ENCODE measurements at places on chromosomes 3 and 15.

- no peak for DNase-seq
Observed at GRCh38 chr3:16992198-16992597, 107.4 kb downstream of the PLCL2 start.

GRCh38 chr3:50625231-50626182, 8.6 kb downstream of the MAPKAPK3 start:
- no peak for DNase-seq

DNA sequence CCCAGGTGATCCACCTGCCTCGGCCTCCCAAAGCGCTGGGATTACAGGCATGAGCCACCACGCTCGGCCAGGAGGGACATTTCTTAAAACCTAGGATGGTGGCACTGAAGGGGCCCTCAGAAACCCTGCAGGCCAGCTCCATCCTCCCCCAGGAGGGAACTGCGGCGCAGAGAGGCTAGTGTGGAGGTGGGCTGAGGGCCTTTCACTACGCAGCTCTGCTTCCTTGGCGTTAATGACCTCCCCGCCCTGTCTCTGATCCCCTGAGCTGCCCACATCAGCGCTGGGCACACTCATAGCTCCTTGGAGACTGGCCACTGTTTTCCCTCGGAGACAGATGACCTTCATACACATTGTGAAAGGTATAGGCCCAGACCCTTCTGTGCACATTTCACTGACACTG, 46.2 kb upstream of the MAGEF1 start:
- no peak for DNase-seq

- DNase-seq = no peak
Observed at GRCh38 chr3:2677501-2677900, 432.7 kb downstream of the IL5RA start.

- DNase-seq = no peak
Observed at GRCh38 chr3:151169262-151169947, 33.6 kb downstream of the GPR171 start.

DNA sequence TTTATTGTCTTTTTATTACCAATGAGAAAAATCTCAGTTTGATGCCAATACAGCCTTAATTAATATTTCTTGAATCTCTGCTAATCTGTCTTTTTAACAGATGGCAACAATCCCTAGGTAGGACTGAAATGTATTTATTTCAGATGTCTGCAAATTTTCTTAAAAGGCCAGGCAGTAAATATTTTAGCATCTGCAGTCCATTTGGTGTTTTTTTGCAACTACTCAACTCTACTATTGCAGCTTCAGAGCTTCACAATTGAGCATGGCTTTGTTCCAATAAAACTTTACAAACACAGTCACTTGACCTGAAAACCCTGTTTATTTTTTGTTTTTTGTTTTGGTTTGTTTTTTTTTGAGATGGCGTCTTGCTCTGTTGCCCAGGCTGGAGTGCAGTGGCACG, 82.7 kb downstream of the RARB start:
- no peak for DNase-seq

- DNase-seq = peak; percentile 85
Observed at GRCh38 chr3:120855665-120856437, 52.2 kb upstream of the STXBP5L start.

- no peak for DNase-seq
Observed at GRCh38 chr15:72242775-72243370, 11.9 kb upstream of the PKM start.

DNA sequence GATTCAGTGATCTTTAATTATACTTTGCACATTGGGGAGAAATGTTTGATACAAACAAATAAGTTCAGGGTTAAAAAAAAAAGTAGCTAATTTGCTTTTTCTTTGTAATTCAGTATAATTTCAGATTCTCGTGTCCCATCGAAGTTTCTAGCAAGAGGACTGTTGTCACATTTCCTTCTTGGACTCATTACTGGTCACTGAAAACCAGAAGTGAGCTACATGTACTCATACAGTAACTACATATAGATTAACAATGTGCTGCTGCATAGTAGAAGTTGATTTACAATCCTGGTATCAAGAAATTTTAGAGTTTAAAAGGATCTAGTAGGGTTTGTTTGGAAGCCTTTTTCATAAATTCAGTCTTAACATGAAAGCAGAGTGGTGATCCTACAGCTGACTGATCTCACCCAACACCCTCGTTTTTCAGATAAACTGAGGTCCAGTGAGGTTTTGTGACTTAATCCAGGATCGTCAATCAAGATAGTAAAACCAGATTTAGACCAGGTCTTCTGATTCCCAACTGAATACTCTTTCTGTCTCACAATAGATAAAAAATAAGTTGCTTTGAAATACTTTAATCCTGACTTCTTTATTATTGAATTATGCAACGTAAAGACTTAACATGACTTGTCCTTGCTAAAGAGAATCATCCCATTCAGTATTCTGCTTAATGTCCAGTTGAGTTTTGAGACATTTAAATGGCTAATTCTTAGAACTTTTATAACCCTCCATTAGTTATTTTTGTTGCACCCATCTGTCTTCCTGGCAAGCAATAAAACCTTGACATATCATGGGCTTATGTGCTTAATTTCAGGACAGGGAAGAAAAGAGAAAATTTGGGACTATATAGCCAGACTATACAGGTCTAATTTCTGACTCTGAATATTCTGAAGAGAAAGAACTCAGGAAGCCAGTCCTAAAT, 2.8 kb downstream of the SEC62 start:
- DNase-seq = no peak

Measured in A172 (cell line).